ENCODE measurements at places on chromosomes 2 and 18.
A peak's percentile ranks its signal among the peaks of the same experiment; 100 is the strongest.

DNA sequence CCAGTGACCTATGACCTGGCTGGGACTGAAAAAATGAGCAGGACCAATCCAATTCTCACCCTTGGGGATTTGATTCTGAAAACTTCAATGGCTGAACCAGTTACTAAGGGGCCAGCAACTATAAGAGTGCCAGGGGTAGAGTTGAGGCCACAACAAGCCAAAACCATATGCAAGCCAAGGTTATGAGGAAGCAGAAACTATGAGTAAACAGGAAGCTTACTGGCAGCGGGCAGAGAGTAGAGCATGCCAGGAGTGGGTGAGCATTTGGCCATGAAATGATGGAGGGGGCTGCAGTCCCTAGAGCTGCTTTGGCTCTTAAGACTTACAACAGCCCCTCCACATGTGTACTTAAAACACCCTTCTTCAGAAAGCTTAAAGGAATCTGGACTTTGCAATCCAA, 82.4 kb downstream of the RBMS1 start:
- DNase-seq, result peak; percentile 37

DNA sequence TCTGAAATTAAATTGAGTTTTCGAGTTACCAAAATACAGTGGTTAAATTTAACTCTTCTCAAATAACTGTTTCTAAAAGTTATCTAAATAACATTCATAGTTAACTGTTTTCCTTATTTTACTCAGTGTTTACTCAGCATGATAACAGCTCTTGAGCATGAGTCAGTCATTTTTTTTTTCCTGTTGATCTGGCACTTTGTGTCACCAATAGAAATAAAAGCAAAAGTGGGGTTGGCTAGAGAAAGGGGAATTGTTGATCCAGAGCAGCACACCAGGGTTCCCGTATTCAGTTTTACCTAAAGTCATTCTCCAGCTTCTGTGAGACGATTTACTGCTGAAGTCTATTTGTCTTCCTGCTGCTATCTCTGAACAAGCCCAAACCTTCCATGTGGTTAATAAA, 851.6 kb downstream of the DCC start:
- DNase-seq, result no peak

DNA sequence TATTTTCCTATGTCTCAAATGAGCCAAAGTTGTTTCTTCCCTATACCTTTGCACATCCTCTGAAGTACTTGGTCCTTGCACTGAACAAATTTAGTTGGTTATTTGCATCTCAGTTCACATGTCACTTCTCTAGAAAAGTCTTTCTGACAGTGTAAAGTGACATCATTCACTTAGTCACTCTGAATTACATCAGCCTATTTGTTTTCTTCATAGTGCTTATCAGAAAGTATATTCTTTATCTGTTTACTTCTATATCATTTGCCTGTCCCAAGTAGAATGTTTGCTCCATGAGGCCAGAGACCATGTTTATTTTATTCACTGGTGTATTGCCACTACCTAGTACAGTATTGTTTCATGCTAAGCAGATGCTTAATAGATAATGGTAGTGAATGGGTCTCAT, 173.7 kb downstream of the HNMT start:
- DNase-seq, result no peak

- DNase-seq, result peak; percentile 67
Measured at GRCh38 chr2:9967053-9967775, 15.7 kb downstream of the GRHL1 start.

DNA sequence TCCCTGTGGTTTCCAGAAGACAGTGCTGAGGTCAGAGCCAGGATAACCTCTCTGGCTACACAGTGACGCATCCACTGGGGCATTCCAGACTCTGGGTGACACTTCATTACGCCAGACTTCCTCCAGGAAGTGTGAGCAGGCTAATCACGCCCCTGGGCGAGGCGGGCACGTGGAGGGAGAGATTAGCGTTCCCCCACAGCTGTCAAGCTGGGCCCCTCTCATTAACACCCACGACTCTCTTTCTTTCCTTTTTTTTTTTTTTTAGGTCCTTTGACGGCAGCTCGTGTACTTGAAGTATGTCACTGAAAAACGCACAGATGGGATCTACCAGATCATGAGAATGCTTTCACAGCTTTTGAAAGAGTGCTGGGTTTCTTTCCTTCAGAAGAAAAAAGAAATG, 274.6 kb downstream of the AFF3 start:
- DNase-seq, result no peak

DNA sequence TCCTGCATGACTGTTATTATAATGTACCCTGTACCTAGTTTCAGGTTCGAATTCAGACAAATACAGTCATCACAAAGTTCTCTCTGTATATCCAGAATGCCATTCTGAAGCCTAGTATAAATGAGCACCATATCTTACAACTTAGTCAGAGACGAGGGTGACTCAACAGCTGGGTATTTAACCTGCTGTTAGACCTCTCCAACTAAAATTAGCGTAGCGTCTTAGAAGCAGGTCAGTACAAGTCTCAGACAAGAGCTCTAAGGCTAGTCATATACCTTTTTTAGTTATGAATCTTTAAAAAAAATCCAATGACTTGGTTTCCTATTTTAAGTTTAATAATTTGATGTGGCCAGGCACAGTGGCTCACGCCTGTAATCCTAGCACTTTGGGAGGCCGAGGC, 74.1 kb downstream of the CABYR start:
- DNase-seq, result no peak

- DNase-seq, result no peak
Measured at GRCh38 chr2:62586981-62587380, 81.0 kb upstream of the TMEM17 start.

All from germinal center (tissue), 1 donor.